CD4-positive, alpha-beta T cell treated with Interleukin-2 at 100 ng/mL for 4 hours (primary cell): ENCODE measurements at places on chromosomes 6 and 20.

- DNase-seq: peak; percentile 70
Measured at GRCh38 chr20:62776692-62777527, 19.4 kb upstream of the MRGBP start.

DNA sequence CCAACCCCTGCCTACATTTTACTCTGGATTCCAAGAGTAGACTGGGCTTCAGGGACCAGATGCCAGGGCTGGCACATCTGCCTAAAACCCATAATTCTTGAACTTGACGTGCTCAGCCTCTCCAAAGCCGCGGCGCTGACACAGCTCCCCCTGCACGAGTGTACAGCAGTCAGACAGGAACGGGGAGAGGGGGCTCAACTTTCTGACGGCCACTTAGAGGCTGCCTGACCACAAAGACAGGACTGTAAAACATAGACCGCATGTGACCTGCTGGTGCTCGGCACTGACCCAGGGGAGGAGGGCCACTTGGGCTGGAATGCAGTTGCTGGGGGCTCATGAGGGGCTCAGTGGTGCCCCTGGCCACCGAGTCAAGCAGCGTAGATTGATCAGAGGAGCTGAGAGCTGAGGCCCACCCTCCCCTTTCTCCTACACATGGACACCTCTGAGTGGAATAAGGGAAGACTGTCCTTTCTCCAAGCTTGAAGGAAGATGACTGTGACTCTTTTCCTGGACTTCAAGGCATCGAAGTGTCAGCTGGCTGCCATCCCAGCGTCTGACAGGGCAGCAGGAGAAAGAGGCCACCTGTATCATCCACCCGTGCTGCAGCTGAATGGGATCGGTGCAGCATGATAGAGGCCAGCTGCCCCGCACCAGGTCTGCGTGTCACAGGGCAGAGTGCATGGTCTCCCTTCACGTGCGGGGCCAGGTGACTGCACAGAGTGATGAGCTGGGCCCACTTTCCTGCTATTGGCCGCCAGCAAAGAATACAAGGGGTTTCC, 171.3 kb upstream of the AGPAT4 start:
- no peak for DNase-seq

- DNase-seq: no peak
Measured at GRCh38 chr6:14241255-14242070, 123.9 kb downstream of the CD83 start.

DNA sequence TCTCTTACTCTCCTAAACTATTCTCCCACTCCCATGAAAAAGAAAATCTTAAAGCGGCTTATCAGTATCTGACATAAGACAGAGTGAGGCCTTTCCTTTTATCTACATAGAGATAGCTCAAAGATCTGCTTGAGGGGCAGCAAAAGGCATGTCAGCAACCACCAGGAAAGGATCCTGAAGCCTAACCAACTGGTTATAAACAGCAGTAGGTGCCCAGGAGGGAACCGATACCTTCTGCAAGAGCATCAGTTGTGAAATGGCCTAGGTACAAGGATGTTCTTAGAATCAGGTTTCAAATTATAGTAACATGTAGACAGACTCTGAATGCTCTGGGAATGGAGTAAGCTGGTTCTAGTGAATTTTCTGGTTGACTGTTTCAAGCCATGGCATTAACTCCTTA, 21.4 kb downstream of the JARID2 start:
- DNase-seq: no peak

DNA sequence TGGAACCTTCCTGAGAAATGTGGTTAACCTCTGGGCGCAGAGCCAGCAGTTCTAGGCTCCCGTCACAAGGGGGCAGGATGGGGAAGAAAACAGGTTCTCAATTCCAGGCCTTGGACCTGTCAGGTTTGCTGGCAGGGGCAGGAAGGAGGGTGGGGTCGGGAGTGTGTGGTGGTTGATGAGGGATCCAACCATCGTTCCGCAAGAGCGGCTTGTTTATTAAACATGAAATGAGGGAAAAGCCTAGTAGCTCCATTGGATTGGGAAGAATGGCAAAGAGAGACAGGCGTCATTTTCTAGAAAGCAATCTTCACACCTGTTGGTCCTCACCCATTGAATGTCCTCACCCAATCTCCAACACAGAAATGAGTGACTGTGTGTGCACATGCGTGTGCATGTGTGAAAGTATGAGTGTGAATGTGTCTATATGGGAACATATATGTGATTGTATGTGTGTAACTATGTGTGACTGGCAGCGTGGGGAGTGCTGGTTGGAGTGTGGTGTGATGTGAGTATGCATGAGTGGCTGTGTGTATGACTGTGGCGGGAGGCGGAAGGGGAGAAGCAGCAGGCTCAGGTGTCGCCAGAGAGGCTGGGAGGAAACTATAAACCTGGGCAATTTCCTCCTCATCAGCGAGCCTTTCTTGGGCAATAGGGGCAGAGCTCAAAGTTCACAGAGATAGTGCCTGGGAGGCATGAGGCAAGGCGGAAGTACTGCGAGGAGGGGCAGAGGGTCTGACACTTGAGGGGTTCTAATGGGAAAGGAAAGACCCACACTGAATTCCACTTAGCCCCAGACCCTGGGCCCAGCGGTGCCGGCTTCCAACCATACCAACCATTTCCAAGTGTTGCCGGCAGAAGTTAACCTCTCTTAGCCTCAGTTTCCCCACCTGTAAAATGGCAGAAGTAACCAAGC, 29.6 kb downstream of the SRSF3 start:
- peak; percentile 83 for DNase-seq

DNA sequence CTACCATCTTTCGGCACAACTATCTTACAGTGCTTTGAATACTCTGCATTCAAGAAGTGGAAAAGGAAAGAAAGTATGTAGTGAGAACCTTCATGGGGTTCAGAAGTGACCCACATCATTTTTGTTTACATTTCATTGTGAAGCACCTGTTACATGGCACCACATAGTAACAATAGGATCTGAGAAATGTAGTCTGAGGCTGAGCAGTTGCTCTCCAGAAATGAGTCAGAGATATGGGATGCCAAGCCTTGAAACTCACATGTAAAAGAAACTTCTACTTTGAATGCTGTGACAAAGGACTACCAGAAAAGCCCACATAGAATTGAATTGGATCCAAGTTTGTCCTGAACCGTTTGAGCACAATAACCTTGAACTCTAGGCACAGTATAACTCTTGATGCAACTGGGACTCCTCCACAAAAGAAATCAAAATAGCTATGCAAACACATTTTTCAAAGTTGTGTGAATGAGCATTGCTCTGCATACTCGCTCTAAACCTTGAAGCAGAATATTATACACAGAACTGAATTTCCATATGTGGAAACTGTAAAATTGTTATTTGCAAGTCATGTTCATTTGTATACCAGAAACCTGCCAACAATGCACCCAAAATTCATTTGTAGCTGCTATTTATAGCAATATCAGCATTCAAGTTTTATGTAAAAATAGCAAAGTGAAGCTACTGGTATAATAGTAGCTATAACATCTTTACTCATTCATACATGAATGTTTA, 400.9 kb upstream of the POU3F2 start:
- DNase-seq: no peak

- no peak for DNase-seq
Measured at GRCh38 chr6:112502351-112503090, 155.4 kb downstream of the RFPL4B start.

GRCh38 chr6:131780600-131780999, 27.2 kb upstream of the ENPP1 start:
- no peak for DNase-seq

DNA sequence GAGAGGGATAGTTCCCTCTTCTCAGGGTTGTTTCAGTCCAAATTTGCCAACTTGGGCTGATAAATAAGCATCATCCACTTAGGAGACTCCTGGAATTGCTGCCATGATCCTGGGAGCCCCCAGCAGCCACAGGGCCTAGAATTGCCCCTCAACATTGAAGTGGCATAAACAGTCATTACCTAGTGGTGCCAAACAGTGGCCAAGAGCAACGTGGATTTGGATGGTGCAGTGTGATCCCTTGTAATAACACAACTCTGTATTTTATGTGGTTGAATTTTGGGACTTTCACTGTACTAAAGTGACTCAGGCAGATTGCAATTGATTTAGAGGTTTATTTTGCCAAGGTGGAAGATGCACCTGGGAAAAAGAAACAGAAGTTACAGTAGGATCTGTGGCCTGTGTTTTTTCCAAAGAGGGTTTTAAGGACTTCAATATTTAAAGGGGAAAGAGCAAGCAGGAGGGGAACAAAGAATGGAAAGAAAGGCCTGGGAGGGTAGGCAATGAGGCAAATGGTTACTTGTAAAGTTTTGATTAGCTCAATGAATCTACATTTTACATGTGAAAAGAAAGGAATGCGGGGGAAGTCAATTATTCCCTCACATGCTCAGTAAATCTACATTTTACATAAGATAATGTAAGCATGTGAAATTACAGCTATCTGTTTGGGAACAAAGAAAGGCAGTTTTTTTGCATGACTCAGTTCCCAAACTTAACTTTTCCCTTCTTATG, 168.0 kb upstream of the NOX3 start:
- no peak for DNase-seq

- no peak for DNase-seq
Measured at GRCh38 chr6:4930025-4930691, 73.7 kb downstream of the RPP40 start.

GRCh38 chr6:35014786-35015185, 125.7 kb downstream of the ANKS1A start:
- no peak for DNase-seq

DNA sequence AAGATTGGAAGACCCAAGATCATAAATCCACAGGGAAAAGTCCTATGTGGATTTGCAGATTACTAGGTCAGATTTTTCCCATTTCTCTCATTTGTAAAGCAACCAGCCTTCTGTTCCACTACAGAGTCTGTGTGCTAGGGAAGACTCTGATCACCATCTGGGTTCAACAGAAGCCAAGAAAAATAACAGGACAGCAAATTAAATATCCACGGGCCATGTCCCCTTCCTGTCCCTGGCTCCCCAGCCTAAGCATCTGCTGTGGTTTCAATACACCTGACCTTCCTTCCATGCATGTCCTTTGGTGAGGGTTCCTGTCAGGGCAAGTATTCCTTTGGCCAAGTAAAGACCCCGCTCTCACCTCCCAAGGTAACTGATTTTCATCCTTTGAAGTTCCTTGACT, 558.8 kb downstream of the KIF16B start:
- DNase-seq: no peak

- DNase-seq: no peak
Measured at GRCh38 chr6:35475573-35475972, 7.4 kb downstream of the RPL10A start.

GRCh38 chr6:26216886-26217713, 129.9 kb downstream of the HFE start:
- DNase-seq: peak; percentile 69

DNA sequence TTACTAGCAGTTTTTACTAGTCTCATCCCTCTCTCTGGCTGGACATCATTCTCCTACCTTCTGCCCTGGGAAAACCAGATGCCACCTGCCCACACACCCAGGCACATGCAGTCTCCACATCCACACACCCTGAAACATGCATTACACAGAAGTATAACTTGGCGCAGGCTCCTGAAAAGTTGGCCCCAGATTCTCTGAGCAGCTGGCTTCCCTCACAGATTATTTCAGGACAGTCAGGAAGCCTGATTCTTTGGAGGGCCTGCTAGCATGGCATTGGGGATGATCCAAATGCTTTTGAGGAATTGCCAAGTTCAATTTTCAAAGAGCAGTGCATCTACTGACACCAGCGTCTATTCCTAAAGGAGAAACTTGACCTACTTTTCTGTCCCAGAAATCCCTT, 27.8 kb upstream of the KIF16B start:
- DNase-seq: no peak

GRCh38 chr6:149316108-149316727, 1.3 kb upstream of the TAB2 start:
- no peak for DNase-seq

GRCh38 chr20:3995749-3996320, 19.5 kb downstream of the RNF24 start:
- DNase-seq: no peak

DNA sequence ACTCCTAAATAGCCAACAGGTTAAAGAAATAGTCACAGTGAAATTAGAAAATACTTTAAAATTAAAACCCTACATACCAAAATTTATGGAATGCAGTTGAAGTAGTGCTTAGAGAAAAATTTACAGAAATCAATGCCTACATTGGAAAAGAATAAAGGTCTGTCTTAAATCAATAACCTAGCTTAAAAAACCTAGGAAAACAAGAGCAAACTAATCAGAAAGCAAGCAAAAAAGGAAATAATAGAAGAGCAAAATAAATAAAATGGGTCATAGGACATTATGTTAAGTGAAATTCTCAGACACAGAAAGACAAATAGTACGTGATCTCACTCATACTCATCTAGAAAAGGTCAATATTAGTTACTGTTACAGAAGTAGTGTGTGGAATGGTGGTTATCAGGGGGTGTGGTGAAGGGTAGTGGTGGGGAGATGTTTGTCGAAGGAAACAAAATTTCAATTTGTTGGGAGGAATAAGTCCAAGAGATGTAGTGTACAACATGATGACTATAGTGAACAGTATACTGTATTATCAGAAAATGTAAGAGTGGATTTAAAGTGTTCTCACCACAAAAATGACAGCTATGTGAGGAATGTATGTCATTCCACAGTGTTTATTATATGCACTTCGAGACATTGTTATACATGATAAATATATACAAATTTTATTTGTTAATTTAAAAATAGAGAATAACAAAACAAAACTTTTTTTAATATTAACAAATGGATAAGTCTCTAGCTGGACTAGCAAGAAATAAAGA, 423.6 kb downstream of the CDH26 start:
- no peak for DNase-seq

DNA sequence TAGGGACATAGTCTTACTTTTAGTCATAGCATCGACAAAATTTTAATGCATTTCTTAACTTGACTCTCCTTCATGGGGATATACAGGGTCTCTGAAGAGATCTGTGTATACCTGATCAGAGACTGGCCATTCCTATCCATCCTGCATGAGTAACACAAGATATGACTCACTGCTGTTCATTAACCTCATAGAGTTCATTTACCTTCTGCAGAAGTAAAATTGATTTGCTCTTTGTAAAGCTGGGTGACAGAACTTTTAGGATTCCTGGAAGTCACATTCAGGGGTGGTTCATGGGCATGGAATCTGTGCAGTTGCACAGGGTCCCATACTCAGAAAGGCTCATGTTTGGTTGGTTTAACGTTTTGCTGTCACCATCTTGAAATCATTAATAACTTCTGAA, 53.2 kb downstream of the PDE7B start:
- no peak for DNase-seq

GRCh38 chr6:43900916-43901732, 131.1 kb downstream of the VEGFA start:
- DNase-seq: no peak

- no peak for DNase-seq
Measured at GRCh38 chr6:71852948-71853347, 33.4 kb upstream of the RIMS1 start.

GRCh38 chr20:51400051-51400926, 142.2 kb downstream of the NFATC2 start:
- DNase-seq: peak; percentile 89
